ENCODE measurements at places on chromosomes 1 and 21.
A peak's percentile ranks its signal among the peaks of the same experiment; 100 is the strongest.

- ATAC-seq, result no peak
Observed at GRCh38 chr1:52662645-52663313, 29.8 kb downstream of the SHISAL2A start.

DNA sequence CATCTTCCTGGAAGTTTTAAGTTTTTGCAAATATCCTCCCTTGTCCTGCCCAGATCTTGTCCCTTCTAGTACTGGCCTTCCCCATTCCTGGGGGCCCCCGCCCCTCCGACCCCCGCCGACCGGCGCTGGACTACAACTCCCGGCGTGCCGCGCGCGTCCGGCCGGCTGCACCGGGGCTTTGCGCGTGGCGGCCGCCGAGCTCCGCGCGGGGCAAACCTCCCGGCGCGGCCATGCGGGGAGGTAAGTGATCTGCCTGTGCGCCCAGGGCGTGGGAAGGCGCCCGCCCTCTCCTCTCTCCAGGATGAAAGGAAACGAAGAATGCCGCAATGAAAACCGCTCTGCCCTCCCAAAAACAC, 3.2 kb upstream of the SAMD13 start:
- ATAC-seq, result peak; percentile 92

GRCh38 chr1:47624531-47624930, 186.7 kb downstream of the FOXD2 start:
- ATAC-seq, result no peak

DNA sequence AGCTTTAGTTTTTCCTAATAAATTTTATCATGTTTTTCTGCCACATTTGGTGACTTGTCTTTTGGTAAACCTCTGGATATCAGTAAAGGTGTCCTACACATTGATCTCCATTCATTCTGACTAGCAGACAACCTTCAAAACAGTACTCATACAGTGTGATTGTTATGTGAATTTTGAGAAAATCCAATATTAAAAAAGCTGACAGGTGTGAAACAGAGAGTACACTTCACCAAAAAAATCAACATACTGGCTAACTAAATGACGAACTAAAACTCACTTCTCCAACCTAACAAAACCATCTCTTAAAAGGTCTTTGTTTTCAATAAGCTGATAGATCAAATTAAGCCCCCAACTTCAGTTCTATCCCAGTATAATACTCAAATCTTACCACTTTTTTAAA, 1.5 kb downstream of the FRRS1 start:
- ATAC-seq, result no peak
